ENCODE measurements at places on chromosomes 5 and 9. TPM values are rescaled to one million over a fixed set of nuclear protein-coding genes. Genes with fewer than 3 reads are reported as not detected.

GRCh38 chr9:126470241-126470993 is 143.3 kb upstream of the LMX1B start:
- DNase-seq, result no peak

DNA sequence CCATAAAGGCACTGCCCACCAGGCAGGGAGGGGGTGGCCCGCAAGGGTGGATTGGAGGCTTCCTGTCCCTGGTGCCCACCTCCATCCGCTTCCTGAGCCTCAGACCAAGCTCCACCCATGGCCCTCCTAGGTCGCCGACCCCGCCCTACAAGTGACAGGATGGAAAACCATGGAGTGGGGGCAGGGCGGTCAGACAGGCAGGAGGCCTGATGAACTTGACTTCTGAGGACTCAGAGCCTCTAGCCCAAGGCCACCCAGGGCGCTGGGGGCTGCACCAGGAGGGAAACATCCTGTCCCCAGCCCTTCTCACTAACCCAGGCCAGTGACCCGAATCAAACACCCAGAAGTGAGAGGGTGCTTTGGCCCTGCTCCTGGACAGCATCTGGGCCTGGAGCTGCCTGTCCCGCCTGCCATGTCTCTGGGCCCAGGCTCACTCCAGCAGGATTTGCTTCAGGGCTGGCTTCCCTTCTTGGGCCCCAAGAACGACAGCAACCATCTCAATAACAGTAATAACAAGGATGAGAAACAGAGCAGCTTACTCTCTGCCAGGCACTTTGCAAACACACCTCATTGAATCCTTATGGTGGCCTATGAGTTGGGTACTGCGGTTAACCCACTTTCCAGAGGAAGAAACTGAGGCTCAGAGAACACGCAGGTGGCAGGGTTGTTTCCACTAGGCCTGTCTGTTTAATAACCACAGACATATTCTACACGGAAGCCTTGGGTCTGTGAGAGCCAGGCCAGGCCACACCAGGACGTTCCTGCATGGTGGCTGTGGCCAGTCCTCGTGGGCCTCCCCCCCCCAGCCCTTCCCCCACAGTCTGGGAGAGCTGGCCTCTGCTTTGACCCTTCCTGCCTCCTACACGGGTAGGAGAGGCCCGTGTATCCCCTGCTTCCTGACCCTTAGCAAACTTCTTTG is 4.4 kb upstream of the ST6GALNAC6 start:
- peak; percentile 86 for DNase-seq

PCDHA13 gene
- total RNA-seq, result not detected

- DNase-seq, result no peak
Measured at GRCh38 chr5:16430349-16431089, 35.1 kb downstream of the ZNF622 start.

GRCh38 chr5:82674671-82675070 is 396.5 kb upstream of the RPS23 start:
- DNase-seq, result no peak

DNA sequence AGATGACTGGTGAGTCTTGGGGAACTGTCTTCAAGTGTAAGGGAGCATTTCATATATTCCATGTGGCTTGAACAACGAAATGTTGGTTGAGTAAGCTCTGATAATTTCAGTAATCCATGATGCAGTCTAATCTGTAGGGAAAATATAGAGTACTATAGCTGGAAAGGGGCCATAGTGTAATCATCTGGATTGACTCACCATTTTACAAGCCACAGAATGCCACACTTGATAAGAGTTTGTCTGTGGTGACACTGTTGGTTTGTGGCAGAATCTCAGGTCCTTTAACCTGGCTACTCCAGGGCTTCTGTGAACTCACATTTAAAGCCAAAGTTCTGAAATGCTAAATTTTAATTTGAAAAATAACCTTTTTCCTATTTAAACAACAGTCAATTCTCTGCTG is 16.3 kb upstream of the MAML1 start:
- DNase-seq, result no peak

GRCh38 chr5:36751886-36752285 is 124.7 kb upstream of the NIPBL start:
- DNase-seq, result no peak

GRCh38 chr5:58149746-58150145 is 310.1 kb downstream of the PLK2 start:
- no peak for DNase-seq

NMUR2 gene
- total RNA-seq, result 0.14 TPM

GGTA1 gene
- 27.9 TPM for total RNA-seq

PTGDS gene
- total RNA-seq, result 6,282 TPM

- DNase-seq, result no peak
Measured at GRCh38 chr5:37921452-37921851, 81.6 kb upstream of the GDNF start.

DNA sequence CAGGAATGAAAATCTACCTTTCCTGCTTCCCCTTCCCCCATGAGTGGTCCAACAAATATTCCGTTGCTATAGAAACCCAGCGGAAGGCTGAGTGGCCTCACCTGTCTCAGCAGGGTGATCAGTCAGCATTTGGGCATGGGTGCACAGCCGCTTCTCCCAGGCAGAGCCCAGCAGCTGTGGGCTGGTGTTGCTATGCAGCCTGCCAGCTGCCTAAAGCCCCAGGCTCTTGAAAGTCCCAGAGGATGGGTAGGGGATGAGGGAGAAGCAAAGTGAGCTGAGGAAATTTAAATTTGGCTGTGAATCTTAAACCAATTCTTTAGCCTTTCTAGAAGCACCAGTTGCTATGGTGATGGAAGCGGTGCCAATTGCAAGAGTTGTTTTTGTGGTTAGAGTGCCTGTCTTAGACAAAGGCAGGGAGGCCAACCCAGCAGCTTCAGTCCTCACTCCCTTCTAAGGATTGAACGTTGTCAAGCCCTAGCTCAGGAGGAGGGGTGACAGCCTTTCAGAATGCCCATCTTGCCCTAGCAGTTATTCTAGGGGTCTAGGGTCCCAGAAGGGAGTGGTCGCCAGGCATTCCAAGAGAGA is 151.5 kb upstream of the PITX1 start:
- no peak for DNase-seq

DNA sequence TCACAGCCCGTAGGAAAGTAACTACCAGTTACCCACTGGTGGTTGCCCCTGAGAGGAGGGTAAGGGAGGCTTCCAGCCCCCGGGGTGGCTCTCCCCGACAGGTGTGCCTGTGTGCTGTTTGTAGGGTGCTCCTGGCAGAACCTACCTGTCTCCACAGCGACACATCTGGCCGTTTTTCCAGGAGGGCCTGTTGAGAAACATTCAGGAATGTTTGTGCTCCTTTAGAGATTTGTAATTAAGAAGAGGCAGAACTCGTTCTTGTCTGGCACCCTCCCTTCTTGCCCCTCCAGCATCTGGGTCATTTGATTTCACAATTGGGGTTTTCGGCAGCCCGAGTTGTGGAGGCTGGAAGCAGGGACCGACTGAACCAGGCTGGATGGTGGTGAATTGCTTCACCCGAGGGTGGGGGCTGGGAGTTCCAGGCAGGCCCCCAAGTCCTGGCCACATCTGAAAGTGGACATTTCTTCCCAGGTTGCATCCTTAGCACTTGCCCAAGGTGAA is 74.2 kb downstream of the WWC1 start:
- DNase-seq, result no peak

DNA sequence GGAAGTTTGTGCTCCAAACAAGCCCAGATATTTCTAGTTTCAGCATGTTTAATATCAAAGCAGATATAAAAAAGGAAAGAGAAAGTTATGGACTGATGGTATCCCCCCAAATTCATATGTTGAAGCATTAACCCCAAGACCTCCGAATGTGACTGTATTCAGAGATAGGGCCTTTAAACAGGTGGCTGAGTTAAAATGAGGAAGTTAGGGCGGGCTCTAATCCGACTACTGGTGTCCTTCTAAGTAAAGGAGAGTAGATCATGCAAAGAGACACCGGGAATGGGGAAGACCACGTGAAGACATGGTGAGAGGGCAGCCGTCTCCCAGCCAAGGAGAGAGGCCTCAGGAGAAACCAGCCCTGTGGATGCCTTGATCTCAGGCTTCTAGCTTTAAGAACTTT is 324.1 kb upstream of the KIF2A start:
- DNase-seq, result no peak

GRCh38 chr5:93054424-93055163 is 526.4 kb downstream of the NR2F1-AS1 start:
- DNase-seq, result no peak

GRCh38 chr5:176810081-176810597 is at the start of gene UNC5A:
UNC5A (plus strand) TSS chr5:176810559; CDS start chr5:176810751, 192 bp downstream.
- peak; percentile 37 for DNase-seq

NR5A1 gene
- total RNA-seq, result not detected

GRCh38 chr5:45038366-45038987 is 229.7 kb downstream of the MRPS30 start:
- no peak for DNase-seq

- DNase-seq, result no peak
Measured at GRCh38 chr5:92991581-92992067, 589.4 kb downstream of the NR2F1-AS1 start.

All from Right ventricle myocardium inferior (tissue), 1 donor.